Glutamatergic neuron (in vitro differentiated cells): ENCODE measurements at places on chromosomes 5 and 9. TPM values are rescaled to one million over a fixed set of nuclear protein-coding genes. Genes with fewer than 3 reads are reported as not detected.

- H3K36me3 ChIP-seq, result peaks cover 1% of the 10 kb centered on the region
- no peak for DNase-seq
- no peaks in the 10 kb centered on the region for H3K27me3 ChIP-seq
- no peak overlapping the region for H3K4me3 ChIP-seq
- H3K4me1 ChIP-seq, result peaks cover 15% of the 10 kb centered on the region
- peak overlapping the region; percentile 21 for H3K27ac ChIP-seq
Measured at GRCh38 chr9:27473111-27473529, 51.0 kb upstream of the IFNK start.

DNA sequence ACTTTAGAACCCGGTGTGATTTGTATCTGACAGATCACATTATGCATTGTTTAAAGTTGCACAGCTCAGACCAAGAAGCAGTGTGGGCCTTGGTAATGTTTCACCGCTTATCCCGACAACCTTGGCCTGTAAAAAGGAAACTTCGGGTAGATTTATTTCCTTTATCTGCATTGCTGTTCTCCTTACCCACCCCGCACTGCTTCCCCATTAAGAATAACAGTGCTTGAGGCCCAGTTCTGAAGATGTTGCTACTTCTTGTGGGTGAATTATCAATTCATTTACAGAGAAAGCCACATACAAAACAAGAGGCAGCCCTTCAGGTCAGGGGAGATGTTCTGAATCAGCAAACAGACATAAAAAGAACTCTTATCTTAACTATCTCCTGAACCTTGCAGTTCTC is 8.4 kb downstream of the SMARCA2 start:
- no peaks in the 10 kb centered on the region for H3K36me3 ChIP-seq
- no peak overlapping the region for H3K27ac ChIP-seq
- peaks cover 2% of the 10 kb centered on the region for H3K4me1 ChIP-seq
- DNase-seq, result no peak
- H3K4me3 ChIP-seq, result no peak overlapping the region
- H3K27me3 ChIP-seq, result peaks cover 4% of the 10 kb centered on the region

GRCh38 chr9:116656501-116656971 is 30.6 kb upstream of the TRIM32 start:
- peaks cover 3% of the 10 kb centered on the region for H3K4me1 ChIP-seq
- no peak for DNase-seq
- H3K4me3 ChIP-seq, result no peak overlapping the region
- H3K27ac ChIP-seq, result no peak overlapping the region
- no peaks in the 10 kb centered on the region for H3K36me3 ChIP-seq

KCNMB1 gene
- 0.29 TPM for total RNA-seq
